ENCODE measurements at places on chromosomes 1 and 21.

DNA sequence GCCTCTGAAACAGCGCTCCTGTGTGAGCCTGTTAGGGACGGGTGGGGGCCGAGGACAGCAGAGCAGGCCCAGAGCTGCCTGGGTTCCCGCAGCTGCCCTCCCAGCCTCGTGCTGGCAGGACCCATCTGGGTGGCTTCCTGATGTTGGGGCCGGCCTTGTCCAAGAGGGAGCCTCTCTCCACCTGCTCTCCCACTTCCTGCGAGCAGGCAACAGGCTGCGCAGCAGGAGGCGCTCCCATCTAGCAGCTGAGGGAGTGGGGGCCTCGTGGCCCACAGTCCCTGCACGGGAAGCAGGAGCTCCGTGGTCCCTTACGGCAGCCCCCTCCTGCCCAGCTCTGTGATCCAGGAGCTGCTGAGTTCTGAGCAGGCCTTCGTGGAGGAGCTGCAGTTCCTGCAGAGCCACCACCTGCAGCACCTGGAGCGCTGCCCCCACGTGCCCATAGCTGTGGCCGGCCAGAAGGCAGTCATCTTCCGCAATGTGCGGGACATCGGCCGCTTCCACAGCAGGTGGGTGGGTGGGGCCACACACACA lies 68.0 kb downstream of the TRIM11 start:
- no peak for DNase-seq

GRCh38 chr1:12015001-12015491 lies 4.3 kb upstream of the MIIP start:
- DNase-seq: no peak

DNA sequence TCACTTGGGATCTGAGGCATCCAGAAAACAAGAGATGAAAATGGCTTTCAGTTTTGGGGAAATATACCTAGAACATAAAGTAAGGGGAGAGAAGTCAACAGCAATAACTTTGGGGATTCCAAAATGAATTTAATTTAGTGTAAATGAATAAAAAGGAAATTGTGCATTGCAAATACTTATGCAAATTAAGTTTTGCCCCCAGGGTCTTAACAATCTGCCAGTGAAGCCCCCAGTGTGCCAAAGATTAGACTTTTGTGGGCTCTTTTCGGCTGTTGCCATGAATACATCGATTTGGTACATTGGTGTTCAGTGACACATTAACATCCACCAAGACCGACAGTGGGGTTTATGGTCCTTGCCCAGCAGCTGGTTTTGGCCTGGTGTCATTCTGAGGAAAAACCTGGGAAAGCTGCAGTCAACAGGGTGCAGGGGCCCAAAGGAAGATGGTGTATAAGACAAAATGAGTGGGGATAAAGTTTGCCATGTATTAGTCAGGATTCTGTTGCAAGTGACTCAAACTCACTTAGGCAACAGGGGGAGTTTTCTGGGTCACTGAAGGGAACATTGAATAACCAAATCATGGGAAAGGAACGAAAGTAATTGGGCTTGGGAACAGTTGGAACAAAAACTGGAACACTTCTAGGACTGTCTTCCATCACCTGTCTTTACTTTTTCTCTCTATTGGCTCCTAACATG lies 30.2 kb upstream of the IGSF3 start:
- no peak for DNase-seq

GRCh38 chr1:221779771-221780170 lies 37.9 kb upstream of the DUSP10 start:
- no peak for DNase-seq

DNA sequence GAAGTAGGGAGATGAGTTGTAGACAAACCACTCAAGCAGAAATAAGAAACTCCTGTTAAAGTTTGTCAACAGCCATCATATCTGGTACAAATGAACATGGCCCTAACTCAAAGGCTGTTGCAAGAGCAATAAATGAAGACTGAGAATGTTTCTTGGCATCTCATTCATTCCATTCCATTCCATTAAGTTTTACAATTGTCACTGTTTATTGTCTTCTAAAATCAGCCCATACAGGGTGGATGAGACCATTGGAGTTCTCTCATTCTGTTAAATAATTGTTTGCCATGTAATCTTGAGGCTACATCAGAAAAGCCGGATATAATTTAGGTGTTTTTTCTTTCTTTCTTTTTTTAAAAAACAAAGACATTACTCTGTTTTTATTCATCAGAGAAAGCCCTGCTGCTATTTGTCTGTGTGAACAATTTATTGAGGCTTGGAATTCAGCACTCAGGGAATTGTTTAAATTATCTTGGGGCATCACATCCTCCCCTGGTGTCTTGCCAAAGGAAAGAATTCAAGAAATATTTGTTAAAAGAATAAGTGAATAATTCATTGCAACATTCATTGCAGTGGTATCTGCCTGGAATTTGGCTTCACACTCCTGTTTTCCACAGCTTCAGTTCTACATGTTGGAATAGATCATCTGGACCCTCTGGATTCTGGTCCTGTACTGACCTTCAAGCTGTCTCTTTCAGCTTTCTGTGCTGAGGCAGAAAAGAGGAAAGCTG lies 604.5 kb downstream of the PLPP3 start:
- DNase-seq: no peak

GRCh38 chr21:34882719-34883131 lies 166.4 kb downstream of the RUNX1 start:
- no peak for DNase-seq

DNA sequence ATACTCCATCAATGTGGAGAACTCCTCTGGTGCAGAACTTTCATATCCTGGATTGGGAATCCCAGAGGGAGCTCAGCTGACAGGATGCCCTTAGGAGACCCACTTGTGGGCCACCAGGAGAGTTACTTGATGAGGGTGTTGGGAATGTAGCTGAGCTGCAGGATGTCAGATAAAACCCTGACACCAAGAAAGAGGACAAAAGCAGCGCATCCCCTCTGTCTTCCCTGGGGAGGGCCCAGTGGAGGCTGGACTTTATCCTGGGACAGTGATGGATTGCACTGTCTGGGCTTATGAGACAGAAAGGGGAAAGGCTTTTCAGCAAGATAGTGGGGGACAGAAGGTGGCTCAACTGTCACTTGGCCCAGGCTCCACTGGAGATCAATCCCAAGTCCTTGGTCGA lies 88.1 kb upstream of the BCAR3 start:
- DNase-seq: no peak

- no peak for DNase-seq
These were observed 54.6 kb downstream of the ADSS2 start for GRCh38 chr1:244397131-244397530.

GRCh38 chr21:42508371-42508770 lies 5.3 kb upstream of the SLC37A1 start:
- no peak for DNase-seq

Measured in activated CD4-positive, alpha-beta T cell treated with anti-CD3 and anti-CD28 coated beads, Interleukin-2, amount 50 U/mL, for 1 hour (primary cell).